Mesenteric fat pad (tissue), 1 donor: ENCODE measurements at places on chromosomes 3 and 15.
A peak's percentile ranks its signal among the peaks of the same experiment; 100 is the strongest.

DNA sequence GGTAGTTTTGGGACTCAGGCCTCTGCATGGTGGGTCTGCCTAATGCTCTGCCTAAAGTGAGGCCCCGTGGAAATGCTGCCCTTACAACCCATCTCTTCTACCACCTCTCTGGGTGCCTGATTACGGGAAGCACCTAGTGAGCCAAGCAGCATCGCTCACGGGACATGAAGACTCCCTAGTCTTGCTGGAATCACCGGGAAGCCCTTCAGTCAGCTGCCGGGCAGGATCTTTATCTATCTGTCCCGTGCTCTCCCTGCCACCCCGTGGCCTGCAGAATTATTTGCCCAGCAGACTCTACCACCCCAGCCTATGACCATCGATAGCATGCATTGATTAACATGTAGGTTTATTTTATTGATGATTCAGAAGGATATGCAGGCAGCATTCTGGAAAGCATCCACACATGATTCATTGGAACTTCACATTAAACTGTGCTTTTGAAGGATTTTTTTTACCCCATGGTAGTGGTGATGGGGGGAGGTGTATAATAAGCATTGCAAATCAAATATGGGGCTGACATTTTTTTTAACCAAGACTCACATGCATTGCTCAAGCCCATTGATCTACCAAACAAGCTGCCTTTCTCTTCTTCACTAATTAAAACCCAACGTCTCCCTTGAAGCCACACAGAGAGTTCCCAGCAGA lies 63.1 kb downstream of the ATP2B2 start:
- DNase-seq, result no peak

GRCh38 chr15:91282486-91282885 lies 182.4 kb downstream of the SV2B start:
- no peak for DNase-seq

GRCh38 chr3:126998728-126999127 lies 15.8 kb downstream of the PLXNA1 start:
- DNase-seq, result no peak

DNA sequence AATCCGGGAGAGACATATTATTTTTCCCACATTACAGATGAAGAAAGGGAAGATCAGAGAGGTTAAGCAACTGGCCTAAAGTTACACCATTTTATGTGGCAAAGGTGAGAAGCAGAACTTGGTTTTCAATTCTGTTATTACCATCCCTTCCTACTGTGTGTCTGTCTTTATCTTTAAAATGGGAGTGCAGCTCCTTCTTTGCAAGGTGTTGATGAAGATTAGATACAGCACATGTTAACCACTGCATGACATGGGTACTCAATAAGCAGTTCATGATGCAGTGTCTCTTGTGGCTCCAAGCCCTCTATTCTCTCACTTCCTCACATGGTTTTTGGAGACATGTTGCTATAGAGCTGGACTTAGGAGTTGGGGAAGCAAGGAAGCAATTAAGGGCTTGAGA lies 23.1 kb upstream of the TBC1D21 start:
- DNase-seq, result no peak

DNA sequence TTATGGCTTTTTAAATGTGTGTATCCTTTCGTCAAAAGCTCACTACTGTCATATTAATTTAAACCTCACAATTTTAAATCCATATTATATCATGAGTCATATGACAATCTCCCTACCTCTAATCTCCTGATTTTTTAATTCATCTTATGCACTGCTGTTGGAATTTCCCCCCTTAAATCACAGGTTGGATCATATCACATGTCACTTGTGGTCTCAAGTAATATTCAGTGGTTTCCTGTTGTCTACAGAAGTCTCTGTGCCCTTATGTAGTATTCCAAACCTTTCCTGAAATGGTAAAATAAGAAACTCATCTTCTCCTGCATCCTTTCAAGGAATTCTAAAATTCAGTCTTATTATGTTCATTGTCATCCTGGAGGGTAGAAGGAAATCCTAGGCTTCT lies 116.0 kb upstream of the CBLB start:
- DNase-seq, result no peak

DNA sequence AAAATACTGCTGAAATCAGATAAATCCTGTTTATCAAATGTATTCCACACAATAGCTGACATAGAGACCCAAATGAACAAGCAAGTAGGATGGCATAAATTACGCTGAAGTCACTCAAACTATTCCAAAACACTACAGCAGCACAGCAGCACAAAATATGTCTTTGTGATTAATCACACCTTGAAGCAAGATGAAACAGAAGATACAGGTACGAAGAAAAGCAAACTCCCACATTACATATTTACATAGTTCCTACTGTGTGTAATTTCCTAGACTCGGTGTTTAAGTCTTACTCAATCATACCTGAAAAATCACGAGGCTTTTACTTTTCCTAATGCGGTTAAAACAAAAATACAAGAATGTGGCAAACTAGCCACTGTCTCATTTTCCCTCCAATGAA lies 38.3 kb downstream of the CHSY1 start:
- no peak for DNase-seq

DNA sequence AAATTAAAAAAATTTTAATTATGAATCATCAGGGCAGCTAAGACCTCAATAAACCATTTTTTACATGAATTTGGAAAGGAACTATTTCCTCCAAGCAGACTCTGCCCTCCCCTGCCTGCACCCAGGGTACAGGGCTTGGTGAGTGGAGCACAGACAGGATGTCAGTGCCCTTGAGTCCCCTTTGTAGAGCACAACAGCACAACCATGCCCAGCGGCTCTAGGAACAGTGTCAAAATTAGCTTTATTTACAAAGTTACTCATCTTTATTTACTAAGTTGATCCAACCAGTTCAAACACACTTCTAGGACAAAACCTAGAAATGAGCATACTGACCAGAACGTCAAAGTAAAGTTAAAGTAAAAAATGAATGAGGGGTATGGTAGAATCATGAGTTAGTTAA lies 90.6 kb upstream of the TSC22D2 start:
- no peak for DNase-seq

DNA sequence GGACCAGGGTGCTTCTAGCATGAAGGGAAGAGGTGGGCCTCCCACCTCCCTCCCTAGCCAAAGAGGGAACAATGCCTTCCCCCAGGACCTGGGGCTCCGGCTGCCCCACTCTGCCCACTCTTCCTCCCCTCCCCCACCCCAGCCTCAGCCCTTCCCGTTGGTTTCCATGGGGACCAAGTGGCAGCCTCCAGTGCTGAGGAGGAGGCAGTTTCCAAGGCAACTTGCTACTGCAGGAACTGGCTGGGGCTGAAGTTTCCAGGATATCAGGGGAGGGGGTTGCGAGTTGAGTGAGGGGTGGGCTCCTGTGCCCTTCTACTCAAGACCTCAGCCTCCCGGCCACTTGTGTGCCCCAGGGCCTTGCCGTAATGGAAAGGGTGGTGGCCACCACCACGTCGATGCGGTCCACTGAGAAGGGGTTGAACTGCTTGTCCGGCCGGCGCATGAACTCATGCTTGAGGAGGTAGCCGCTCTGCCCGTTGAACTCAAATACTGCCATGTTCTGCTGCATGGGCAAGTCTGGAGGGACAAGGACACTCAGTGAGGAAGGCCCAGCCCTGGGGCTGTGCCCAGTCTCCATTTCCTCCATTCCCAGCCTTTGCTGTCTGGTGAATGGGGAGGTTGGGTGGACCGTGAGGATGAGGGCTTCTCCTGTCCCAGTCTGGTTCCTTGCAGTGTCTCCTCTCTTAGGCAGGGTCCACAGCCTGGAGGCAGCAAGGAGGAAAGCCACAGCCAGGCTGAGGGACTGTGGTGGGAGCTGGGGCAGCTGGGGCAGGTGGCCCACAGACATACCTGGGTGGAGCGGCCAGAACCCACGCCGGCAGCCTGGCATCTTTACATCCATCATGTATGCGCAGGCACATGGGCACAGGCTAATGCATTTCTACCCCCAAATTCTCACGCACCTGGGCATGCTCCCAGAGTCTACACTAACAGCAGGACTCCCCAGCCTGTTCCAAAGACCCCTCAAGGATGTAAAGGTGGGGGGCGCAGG lies 11.3 kb upstream of the ANKRD63 start:
- no peak for DNase-seq

GRCh38 chr3:52887166-52887565 lies 10.2 kb downstream of the STIMATE start:
- DNase-seq, result no peak

DNA sequence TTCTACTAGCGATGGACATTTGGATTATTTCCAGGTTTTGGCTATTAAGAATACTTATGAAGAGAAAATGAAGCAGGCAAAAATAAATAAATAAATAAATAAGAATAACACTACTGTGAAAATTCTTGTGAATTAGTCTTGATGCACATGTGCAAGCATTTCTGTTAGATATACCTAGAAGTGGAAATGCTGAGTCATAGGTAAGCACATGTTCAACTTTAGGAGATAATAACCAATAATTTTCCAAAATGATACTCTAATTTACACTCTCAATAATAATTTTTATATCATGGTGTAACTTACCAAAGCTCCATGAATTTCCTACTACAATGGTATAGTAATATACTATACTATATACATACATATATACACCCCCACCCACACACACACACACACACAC lies 23.4 kb downstream of the EMC4 start:
- DNase-seq, result no peak

DNA sequence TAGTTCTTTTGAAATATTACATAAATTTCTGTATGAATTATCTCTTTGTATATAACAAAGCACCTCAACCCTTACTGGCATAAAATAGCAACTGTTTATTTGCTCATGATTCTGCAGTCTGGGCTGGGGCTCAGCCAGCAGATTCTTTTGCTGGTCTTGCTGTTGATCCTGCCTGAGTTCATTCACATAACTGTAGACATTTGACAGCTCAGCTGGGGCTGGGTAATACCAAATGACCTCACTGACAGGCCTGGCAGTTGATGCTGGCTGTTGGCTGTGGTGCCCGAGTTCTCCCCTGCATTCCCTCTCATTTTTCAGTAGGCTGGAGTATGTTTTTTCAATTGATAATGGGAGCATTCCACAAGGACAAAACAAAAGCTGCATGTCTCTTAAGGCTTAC lies 449.9 kb upstream of the GOLIM4 start:
- no peak for DNase-seq

DNA sequence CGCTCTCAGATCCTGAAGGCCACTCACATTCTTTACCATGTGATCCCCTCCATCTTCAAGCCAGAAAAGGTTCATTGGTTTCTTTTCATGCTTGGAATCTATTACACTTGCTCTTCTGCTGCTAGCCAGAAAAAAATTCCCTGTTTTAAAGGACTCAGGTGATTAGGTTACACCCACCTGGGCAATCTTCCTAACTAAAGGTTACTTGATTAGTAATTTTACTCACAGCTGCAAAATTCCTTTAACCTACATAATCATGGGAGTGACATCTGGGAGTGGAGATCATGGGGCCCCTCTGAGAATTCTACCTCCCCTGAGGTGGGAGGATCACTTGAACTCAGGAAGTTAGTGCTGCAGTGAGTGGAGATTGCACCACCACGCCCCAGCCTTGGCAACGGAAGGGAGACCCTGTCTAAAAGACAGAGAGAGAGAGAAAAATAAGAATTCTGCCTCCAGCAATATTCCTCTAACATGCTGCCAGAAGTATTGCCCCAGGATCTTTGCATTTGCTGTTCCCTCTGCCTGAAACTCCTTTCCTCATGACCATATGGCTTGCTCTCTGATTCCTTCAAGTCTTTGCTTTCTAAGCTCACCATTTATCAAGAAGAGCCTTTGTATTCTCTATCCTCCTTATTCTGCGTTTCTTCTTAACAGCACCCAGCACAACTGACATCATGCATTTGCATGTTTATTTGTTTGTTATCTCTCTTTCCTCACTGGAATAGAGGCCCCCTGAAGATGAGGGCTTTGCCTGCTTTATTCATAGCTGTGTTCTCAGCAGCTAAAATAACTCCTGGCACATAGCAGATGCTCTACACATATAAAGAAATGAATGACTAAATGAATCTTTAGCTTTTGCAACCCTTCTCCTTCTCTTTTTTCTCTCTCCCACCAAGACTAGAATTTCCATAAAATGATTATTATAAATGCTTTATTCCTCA lies 68.2 kb downstream of the EDEM1 start:
- no peak for DNase-seq

DNA sequence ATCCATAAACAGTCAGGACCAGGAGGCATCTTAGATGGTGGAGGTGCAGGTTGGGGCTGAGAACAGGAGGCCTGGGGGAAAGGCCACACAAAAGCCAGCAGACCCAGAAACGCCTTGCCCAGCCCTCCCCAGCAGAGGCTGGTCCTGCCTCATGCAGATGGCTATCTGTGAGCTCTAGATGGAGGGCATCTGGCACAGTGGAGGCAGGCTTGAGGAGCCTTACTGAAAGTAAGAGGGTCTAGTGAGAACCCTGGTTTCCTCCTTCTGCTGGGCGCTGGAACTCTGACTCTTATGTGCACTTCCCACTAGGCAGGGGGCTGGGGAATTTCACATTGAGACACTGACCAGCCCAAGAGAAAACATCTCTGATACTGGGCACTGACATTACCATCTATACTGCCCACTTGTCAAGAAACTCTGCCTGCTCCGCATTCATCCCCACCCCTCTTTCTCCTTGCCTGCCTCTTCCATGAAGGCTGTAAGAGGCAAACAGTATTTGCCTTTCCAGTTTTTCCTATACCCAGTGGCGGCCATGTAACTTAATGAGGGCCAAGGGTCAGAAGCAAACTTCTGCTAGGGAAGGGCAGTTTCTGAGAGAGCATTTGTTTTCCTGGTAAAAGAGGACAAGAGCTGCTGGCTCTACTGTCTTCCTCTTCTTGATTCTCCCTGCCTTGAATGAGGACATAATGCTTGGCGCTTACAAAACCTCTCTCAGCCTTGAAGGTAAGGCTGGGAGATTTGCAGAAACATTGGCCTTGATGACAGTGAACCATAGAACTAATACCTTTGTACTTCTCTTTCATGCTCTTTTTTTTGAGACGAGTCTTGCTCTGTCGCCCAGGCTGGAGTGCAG lies 4.4 kb upstream of the SCN5A start:
- DNase-seq, result peak; percentile 64

DNA sequence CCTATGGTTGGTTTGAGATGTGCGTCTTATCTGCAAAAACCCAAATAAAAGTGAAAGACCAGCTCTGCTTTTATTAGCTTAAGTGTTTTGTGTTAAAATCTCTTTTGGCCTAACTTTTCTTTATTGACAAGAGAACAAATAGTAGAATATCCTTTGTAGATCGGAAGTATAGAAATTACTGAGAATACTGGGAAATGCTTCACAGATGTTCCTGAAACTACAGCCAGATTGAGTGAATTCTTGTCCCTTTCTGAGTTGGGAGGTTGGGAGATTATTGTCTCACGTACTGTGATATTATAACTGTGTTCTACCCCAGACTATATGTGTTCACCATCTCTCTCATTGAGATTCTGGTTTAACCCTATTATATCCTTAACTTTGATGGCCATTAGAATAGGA lies 21.7 kb downstream of the RAB8B start:
- DNase-seq, result no peak

DNA sequence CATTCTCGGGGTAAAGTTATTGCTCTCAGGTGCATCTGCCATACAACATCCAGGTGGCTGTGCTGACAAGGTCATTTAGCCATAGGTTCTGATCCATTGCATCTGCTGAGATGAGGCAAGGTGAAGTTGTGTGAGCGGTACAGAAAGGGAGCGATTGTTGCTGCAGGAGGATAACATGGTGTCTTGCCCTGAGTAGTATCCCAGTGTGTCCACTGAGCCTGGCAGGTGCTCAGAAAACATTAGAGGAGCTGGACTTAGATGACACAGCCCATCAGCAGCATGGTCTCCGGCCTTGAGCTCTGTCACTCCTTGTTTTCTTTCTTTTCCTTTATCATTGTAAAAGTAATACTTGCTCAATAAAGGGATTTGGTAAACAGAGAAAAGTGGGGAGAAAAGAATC lies 161.1 kb upstream of the ATP10A start:
- no peak for DNase-seq
